ENCODE measurements at places on chromosomes 4 and X.

DNA sequence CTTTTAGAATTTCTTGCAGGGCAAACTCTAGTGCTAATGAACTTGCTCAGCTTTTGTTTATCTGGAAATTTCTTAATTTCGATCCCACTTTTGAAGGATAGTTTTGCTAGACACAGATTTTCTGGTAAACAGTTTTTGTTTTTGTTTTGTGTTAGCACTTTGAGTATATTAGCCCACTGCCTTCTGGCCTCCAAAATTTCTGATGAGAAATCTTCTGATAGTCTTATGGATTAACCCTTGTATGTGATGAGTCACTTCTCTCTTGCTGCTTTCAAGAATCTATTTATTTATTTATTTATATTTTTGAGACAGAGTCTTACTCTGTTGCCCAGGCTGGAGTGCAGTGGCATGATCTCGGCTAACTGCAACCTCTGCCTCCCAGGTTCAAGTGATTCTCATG is 27.0 kb upstream of the GIMD1 start:
- DNase-seq, result no peak

GRCh38 chr4:168409089-168409801 is 71.0 kb downstream of the DDX60L start:
- no peak for DNase-seq

GRCh38 chr4:7341491-7342222 is 93.1 kb downstream of the PSAPL1 start:
- no peak for DNase-seq

DNA sequence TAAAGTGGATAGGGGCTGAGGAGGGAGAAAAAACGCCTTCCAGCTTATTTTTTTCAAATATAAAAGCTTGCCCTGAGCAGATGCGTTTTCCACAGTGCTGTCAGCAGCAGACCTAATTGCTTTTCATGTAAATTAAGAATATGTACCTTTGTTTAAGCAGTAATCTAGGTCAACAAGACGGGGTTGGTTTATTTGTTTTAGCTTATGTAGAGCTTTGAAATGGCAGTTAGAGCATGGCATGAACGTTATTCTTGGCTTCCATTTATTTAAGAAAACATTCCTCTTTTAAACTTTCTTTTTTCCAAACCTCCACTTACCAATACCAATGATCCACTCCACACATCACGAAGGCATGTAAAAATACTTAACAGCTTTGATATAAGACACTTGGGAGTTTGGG is 220.3 kb upstream of the TENM3 start:
- DNase-seq, result no peak

GRCh38 chr4:53050361-53050774 is 188.3 kb downstream of the RASL11B start:
- DNase-seq, result no peak

- DNase-seq, result no peak
Observed at GRCh38 chr4:21596521-21596920, 352.1 kb downstream of the KCNIP4 start.

GRCh38 chr4:152697284-152698088 is 17.7 kb upstream of the TMEM154 start:
- DNase-seq, result no peak

DNA sequence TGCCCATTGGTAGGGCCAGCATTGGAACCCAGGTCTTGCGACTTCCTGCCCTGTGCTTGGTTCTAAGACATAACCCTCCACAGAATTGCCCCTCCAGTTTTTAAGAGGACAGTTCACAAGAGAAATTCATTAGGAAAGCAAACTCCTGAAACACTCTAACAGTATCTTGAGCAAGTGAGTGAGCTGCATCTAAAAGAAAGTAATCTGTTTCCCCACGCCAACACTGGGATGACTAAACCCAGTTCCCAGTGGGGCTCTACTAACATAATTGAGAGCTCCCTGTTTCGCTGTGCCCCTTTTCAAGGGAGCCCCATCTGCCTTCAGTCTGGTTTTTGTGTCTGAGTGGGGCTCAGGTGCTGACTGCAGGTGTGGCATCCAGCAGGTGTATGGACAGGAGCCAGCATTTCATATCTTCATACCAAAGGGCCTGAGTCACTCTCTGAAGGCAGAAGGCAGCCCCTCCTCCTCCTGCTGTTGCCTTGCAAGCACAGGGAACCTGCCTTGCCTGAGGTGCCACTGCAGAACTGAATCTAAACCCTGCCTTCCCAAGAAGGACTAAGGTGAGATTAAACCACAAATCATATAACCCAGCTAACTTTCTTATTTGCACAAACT is 8.0 kb downstream of the AMOT start:
- DNase-seq, result no peak

DNA sequence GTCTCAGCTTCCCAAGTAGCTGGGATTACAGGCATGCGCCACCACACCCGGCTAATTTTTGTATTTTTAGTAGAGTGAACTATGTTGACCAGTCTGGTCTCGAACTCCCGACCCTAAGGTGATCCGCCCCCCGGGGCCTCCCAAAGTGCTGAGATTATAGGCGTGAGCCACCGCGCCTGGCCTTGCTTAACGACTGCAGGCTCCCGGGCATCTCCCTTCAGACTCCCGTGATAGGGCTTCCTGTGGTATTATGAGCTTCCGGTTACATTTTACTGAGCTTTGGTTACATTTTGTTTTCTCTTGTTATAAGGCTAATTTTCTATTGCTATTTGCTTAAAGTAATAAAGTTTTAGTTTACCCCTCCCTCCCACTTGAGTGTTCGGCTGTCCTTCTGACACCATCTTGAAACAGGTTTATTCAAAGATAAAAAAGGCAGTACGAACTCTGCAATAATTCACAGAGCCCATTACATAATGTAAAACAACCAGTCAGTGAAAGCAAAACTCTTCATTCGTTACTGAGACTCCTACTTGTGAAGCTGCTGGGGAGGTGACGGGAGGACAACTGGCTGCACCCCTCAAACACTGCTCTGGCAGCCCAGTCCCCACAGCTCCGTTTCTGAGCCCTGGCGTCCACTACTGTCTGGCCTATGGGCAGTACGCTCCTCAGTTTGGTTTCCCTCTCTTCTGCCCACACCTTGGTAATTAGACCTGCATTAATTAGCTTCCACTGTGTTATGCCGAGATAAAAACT is 795.7 kb upstream of the SLIT2 start:
- no peak for DNase-seq

GRCh38 chr4:122346036-122346435 is 32.8 kb upstream of the ADAD1 start:
- DNase-seq, result no peak

GRCh38 chr4:137526681-137527080 is 5.6 kb downstream of the PCDH18 start:
- DNase-seq, result no peak

- DNase-seq, result peak; percentile 13
Observed at GRCh38 chrX:54786967-54787366, 11.1 kb downstream of the ITIH6 start.

GRCh38 chrX:134669378-134670098 is 11.3 kb upstream of the PLAC1 start:
- DNase-seq, result no peak

- no peak for DNase-seq
Observed at GRCh38 chr4:156888762-156889161, 82.8 kb downstream of the PDGFC start.

DNA sequence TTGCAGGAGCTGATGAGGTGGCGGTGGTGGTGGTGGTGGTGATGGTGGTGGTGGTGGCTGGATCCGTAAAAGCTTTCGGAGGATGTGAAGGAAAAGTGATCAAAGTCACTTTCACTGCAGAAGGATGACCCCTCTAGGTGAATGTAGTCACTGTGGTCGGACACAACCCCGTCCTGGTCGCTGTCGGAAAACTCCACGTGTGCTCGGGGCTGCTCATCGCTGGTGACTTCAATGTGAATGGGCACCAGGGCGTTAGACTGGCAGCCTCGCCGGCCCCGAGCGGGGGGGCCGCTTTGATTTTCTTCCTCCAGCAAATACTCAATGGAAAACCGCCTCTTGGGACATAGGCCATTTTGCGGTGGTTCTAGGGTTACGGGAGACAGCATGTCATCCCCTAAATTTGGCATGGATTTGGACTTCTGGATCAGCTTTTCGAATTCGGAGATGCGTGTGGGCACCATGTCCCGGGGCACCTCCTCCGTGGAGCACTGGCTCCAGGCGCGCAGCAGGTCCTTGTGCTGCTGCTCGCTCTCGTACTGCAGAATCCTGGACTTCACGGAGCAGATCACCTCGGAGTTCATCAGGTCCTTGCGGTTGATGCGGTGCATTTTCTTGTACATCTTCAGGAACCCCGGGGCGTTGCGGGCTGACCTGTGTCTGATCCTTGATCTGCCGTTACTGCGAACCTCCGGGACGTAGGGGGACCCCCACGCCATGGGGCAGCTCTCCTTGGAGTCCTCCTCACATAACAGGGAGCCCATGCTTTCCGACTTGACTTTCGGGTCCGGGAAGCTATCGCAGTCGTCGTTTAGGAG is 88.3 kb upstream of the PDLIM3 start:
- DNase-seq, result no peak

DNA sequence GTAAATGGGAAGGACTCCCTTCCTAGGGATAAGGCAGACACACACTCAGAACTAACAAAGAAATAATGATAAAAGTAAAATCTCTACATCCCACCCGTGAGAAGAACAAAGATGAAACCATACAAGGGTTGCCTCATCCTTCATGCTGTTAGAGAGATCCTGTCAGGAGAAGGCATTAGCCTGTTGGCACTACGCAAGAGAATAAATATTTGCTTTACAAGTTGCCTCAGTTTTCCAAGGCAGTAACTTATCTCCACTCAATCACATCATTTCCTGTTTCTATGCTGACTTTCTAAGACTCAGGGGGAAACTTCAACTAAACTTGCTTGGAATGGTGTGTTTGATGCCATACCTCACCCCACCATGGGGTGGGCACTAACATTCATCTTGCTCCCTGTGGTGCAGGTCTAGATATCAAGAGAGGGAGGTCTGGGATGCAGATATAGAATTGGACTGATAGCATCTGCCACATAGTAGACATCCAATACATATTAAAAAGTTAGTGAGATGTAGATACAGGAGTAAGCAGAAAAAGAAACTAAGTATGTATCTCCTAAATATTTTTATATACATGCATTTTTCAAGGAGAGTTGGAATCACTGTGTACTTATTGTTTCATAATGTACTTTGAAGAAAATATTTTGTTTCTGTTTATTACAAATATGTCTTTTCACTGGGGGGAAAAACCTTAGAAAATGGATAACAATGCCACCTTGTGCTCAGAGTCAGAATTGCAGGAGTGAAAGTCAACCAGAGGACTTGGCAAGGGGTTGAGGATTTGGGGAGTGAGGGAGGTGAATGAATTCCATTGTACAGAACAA is 57.2 kb upstream of the BEX4 start:
- DNase-seq, result no peak

DNA sequence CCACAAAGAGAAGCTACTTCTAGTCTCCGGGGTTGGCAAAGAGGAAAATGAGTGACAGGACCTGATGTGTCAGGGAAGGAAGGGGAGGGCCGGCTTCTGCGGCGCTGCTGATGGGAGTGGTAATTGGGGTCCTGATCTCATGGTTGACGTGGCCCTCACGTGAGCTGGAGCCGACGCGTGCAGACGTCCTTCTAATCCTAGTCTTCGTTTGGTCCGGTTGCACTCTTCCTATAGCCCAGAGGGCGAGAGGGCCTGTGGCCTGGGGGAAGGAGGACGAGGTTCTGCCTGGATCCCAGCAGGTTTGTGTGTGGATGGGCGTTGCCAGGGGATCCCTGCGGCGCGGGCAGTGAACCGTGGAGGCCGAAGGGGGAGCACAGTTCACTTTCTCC is at the start of gene ARMCX1:
TSS of gene ARMCX1 (plus strand) at position 186 of the 389 bp plus-strand sequence. CDS start 2,384 bp downstream, outside the sequence.
- DNase-seq, result no peak

DNA sequence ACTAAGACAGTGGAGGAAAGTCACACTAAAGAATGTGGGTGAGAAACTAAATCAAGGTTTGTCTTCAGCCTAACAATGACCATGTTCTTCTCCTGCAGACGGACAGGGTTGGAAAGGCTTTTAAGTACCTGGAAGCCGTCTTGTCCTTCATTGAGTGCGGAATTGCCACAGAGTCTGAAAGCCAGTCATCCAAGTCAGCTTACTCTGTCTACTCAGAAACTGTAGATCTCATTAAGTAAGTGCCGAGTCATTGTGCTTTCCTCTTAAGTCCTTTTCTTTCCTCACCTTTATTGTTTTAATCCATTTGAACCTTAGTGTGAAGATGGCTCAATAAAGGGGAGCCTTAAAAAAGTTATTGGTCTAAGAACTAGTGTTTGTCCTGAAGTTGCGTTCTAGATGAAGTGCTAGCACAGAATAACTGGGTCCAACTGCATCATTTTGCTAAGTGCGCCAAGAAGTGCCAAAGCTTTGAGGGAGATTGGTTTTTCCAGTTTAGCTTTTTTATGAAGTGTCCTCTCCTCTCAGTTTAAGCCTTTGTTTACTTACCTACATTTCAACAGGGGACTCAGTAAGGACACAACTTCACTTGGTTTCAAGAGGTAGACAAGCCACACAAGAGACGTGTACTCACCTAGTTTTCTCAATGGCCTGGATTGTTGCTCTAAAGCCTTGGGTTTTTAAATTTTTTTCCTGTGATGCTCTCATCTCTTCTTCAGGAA is 89.3 kb downstream of the KLHL8 start:
- DNase-seq, result no peak

- DNase-seq, result no peak
Observed at GRCh38 chr4:27293831-27294230, 433.2 kb downstream of the STIM2 start.

DNA sequence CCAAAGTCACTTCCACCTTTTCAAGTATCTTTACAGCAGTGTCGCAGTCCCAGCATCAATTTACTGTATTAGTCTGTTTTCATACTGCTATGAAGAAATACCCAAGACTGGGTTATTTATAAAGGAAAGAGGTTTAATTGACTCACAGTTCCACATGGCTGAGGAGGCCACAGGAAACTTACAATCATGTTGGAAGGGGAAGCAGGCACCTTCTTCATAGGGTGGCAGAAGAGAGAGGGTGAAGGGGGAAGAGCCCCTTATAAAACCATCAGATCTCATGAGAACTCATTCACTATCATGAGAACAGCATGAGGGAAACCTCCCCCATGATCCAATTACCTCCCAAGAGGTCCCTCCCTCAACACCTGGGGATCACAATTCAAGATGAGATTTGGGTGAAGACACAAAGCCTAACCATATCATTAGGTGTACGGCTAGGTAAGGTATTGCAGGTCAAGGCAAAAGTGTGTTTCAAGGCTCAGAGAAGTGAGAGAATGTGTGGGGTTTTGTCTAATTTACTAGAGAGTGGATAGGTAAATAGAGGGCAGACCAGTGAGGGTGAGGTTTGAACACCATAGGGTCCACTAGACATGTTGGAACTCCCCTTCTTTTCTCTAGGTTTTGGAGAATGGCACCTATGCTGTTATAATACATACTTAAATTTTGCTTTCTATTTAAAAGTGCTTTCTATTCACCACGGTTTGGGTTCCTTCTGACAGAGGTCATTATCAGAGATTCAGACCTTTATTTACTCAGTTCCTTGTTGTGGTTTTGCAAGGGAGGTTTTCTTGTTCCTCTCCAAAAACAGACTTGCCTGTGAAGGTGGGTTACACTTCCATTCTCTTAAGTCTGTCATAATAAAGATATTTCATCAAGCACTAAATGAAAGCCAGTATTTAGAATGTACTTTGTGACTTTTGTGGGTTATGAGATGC is 186.6 kb downstream of the CPEB2 start:
- no peak for DNase-seq

DNA sequence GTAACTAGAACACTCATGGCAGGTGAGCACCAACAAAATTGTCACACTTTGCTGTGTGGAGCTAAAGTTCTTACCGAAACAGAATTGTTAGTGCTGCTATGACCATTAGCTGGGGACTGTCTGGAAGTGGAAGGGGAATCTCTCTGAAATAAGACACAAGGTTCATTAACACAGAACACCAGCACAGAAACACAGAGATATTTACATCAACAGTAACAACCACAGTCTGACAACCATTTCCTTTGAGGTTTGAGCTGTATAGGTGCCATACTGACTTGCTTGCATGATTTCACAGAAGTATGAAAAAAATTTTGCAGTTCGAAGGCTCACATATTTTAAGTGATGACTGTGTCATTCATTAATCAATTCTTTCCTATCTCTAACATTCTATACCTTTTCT is 109.8 kb downstream of the NYX start:
- no peak for DNase-seq
